ENCODE measurements at places on chromosomes 13 and 19.

DNA sequence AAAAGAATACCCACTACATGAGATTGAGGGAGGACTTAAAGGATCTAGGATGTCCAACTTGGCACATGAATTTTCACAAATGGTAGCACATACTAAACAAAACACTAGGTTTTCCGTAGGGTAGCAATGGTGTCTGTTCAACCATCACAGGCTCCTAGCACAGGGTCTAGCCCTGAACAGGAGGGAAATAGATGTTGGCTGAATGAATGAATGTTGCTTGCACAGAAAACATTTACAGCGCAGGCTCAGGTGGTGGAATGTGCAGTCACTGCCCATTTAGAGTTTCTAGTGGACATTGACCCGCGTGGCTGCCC, 1.9 kb upstream of the MYCBP2 start:
- no peak for DNase-seq

DNA sequence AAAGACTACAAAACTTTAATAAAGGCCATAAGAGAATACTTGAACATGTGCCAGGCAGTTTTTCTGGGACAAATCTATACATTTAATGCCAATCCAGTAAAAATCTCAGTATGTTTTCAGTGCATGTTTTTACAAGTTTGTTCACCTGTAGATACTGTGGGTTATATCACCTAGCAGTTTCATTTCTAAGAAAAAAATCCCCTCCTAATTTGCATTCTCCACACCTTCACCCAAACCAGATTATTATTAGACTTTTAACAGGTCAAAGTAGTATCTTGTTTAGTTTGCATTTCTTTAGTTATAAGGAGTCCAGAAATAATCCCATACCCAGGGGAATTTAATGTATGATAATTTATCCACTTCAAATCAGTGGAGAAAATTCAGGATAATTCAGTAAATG, 17.0 kb upstream of the LPAR6 start:
- no peak for DNase-seq

GRCh38 chr19:1081301-1082164, 13.6 kb downstream of the POLR2E start:
- DNase-seq: no peak

GRCh38 chr13:85367887-85368286, 431.3 kb downstream of the SLITRK6 start:
- no peak for DNase-seq

GRCh38 chr13:93307136-93307535, 80.5 kb downstream of the GPC6 start:
- DNase-seq: no peak

DNA sequence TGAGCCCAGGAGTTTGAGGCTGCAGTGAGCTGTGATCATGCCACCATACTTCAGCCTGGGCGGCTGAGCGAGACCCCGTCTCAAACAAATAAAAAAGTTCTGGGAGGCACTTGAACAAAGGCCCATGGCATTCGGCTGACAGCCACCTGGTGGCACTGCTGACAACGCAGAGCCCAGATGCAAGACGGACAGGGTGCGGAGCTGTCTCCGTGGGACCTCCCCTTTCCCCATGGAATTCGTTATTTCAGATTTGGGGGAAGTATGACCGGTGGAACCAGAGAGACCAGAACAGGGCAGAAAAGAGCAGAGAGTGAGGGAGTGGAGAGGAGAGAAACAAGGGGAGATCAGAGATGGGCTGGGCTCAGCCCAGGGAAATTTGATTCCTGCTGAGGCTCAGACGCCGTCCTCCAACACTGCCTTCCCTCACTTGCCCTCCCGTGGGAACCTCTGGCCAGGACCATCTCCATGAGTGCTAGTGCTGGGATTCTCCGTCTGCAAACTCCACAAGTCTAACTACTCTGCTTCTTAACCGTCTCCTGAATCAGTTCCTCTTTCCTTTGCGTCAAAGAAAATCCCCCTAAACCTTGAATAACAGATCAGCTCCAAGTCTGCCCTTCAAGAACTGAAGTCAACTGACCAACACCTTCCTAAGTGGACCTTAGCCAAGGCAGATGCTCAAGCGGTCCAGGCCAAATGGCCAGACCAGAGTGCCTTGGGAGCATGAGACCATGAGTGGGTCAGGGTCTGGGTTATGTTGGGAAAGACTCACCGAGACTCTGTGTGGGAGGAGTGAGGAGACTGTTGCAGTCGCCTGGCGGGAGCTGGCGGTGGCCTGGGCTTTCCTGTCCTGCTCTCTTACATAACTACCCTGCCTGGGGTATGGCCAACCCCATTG, 11.9 kb upstream of the ATF5 start:
- no peak for DNase-seq

DNA sequence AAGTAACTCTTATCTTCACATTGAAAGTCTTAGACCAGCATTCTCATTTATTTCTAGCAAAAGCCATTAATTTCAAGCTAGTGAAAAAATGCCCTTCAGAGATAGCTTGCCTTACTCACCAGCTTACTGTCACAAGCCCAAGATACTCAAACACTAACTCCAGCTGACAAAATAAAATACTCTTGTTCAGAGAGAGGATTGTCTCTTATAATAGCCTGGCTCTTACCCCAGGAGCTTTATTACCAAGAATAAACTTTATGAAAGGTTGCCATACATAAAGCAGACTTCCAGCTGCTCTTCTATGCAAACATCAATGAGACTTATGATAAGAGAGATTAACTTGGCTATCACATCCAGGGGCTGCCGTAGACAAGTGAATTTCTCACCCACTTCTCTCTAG, 53.6 kb downstream of the XPO4 start:
- no peak for DNase-seq

DNA sequence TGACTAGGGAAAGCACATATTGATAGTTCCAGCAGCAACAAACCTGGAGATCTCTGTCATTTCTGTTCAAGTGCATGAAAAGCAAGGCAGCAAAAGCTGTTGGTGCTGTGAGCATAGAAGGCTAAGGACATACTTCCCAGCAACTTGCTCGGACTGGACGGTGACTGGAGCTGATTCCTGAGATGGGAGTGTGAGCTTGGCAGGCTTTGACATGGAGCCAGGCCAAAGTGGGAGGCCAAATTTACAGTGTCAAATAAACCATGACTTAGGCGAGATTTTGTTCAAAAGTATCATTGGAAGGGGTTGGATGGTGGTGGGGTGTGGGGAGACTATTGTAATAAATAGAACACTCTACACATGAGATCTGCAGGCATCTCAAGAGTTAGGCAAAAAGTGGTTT, 5.9 kb upstream of the ARGLU1 start:
- no peak for DNase-seq

DNA sequence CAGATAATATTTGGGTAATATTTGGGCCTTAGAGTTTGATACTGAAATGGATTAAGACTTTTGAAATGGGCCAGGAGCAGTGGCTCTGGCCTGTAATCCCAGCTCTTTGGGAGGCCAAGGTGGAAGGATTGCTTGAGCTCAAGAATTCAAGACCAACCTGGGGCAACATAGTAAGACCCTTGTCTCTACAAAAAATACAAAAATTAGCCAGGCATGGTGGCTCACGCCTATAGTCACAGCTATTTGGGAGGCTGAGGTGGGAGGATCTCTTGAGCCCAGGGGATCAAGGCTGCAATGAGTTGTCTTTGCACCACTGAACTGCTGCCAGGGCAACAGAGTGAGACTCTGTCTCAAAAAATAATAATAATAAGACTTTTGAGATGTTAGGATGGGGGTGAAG, 926 bp upstream of the ZNF836 start:
- no peak for DNase-seq

DNA sequence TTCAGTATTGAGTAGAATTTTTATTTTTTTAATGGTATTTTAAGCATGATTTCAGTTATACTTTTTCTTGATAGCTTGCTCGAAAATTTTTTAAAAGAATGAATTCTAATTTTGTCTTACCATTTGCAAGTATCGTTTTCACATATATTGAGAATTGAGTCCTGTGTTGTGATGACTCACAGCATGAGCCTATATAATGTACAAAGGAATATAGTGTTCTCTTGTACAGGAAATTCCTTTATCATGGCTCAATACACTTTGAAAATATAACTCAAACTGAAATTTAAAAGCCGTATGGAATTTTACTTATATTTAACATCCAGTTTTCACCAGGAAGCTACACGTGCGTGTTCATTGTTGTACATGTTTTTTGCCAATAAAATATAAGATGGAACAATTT, 161.1 kb upstream of the TMTC4 start:
- DNase-seq: no peak

DNA sequence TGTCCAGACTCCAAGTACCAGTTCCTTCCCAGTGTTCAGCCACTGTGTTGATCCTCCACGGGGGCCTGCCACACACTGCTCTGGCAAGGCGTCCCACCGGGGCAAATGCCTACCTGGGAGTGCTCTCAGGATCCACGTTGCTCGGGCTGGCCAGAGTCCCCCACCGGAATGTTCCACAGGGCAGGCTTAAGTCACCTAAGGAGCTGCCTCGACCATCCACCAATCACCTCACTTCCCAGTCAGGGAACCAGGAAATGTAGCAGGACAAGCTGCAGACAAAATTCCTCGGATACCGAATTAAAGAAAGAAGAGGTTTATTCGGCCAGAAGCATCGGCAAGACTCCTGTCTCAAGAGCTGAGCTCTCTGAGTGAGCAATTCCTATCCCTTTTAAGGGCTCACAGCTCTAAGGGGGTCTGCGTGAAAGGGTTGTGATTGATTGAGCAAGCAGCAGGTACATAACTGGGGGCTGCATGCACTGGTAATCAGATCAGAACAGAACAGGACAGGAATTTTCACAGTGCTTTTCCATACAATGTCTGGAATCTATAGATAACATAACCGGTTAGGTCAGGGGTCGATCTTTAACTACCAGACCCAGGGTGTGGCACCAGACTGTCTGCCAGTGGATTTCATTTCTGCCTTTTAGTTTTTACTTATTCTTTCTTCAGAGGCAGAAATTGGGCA, 56.9 kb upstream of the EDNRB start:
- no peak for DNase-seq

GRCh38 chr13:43089912-43090498, 66.6 kb downstream of the DNAJC15 start:
- DNase-seq: no peak

- no peak for DNase-seq
Observed at GRCh38 chr13:70523622-70524021, 415.4 kb upstream of the KLHL1 start.

DNA sequence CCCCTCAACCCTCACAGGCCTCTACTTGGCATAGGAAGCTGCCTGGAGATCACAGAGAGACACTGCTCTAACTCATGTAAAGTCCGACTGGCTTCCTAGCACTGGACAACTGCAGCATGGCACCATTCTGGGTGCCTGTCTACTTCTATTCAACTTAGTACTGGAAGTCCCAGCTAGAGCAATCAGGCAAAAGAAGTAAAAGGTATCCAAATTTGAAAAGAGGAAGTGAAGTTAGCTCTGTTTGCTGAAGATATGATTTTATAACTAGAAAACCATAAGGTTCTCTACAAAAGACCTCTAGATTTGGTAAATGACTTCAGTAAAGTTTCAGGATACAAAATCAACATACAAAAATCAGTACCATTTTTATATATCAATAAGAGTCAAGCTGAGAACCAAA, 1017.6 kb downstream of the PCDH9 start:
- no peak for DNase-seq

GRCh38 chr13:75771818-75772217, 135.7 kb downstream of the LMO7 start:
- no peak for DNase-seq

DNA sequence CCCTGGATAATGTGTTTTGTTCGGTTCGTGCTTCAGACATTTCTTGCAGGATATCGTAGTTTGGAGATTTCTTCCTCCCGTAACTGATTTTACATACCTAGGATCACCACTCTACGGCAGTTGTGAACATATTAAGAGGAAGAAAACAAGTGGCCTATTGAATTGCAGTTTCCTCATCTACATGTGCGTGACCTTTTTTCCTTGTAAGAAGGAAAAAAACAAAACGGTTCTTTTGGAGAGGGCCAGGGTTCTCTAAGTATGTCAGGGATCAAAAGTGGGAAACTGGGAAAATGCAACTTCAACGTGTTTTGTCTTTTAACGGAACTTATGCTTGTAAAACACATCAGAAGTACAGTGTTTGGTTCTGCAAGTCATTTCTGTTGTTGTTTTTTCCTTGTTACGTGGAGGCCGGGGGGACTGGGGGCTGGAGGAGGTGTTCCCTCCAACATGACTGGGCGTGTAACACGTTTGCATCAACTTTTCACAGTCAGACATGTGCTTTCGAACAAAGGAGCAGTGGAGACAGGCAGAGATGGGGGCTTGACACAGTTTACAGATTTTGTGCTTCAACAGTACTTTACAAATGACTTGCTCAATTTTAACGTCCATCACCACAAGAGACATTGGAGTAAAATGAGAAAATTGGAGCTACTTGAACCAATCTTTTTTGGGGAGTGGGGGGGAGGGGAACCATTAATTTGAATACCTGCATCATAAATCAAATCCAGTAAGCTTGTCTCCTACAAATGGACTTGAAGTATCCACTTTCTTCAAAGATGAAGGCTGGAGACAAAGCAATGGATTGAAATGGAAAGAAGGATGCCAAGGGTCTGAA, 3.8 kb downstream of the ZC3H4 start:
- DNase-seq: no peak

GRCh38 chr13:91053318-91054065, 294.0 kb upstream of the MIR17HG start:
- no peak for DNase-seq

- DNase-seq: peak; percentile 87
Observed at GRCh38 chr13:49996951-49997895, at the start of gene TRIM13. TRIM13 (plus strand) TSS chr13:49997042; CDS start chr13:50011941, 14,899 bp downstream.

DNA sequence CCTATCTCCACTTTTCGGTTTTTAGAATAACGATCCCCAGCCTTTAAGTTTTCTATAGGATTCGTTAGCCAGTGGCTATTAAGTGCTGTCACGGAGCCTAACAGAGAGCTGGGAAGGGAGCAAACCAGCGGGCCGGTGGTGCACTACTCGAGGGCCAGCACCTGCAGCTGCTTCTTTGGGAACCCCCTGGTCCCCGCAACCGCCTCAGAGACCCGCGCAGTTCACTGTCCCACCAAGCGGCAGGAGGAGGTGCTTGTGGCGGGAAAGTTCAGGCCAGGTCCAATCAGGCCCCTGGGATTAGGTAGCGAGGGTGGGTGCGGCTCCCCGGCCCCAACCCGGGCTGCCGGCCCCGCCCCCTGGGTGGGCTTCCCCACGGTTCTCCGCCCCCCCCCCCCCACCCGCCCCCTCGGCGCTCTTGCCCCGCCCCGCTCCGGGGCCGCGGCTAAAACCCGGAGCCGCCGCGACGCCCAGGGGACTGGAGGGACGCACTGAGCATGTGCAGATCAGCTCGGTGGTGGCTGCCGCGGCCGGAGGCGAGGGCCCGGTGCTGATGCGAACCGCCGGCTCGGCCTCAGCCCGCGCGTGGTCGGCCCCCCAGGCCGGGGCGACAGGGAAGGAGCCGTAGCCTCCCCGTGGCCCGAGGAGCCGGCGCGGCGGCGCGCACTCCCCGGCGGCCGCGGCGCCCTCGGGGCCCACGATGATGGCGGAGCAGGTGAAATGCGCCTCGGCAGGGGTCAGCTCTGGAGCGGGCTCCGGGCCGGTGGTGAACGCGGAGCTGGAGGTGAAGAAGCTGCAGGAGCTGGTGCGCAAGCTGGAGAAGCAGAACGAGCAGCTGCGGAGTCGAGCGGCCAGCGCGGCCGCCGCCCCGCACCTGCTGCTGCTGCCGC, at the start of gene SLAIN1:
Gene SLAIN1, plus strand, starts transcription at position 471 of the 887 bp plus-strand sequence. Its CDS starts 227 bp downstream, at position 698.
- DNase-seq: peak; percentile 59
